ENCODE measurements at places on chromosomes 6 and 20.

DNA sequence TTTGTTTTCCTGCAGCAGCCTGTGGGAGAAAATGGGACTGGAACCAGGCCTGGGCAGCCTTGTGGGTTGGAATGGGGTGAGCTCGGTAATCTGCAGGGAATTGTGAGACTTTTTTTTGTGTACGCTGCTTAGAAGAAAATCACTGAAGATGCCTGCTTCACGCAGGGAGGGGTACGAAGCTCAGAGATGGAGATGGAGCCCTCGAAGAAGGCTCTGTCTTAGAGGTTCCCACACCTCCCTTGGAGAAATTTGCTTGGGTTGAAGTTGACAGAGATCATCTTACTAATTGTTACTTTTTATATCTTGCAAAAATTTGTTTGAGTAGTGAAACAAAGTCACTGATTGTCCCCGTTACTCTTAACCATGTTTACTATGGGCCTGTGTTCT is 894 bp downstream of the PYGB start:
- DNase-seq, result no peak

- DNase-seq, result no peak
Measured at GRCh38 chr6:17059850-17060249, 42.0 kb upstream of the STMND1 start.

DNA sequence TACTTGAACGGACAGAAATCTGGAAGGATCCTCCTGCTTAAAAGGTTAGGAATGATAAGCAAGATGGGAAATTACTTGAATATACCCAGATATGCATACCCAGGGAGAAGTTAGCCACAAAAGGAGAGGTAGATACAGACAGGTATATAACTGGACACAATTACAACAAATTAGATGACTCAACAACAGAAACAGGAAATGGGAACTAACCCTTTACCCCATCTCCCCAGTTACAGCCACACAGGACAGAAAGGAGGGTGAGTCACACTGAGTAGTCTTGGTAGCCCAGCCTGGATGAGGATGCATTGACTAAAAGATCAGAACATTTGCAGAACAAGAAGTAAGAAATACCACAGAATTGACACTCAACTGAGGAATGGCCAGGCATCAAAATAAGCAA is 61.2 kb downstream of the C6orf52 start:
- no peak for DNase-seq

GRCh38 chr20:19691125-19691524 is 66.9 kb upstream of the RIN2 start:
- no peak for DNase-seq

DNA sequence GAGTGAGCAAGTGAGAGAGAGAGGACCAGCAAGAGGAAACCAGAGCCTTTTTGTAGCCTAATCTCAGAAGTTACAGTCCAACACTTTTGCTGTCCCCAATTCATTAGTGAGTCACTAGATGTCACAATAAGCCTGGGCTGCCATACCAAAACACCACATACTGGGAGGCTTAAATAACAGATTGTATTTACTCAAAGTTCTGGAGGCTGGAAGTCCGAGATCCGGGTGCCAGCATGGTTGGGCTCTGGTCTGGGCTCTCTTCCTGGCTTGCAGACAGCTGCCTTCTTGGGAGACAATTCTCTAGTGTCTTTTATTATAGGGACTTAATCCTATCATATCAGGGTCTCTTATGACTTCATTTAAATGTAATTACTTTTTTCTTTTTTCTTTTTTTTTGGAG is 50.7 kb upstream of the FERMT1 start:
- no peak for DNase-seq

GRCh38 chr6:77286541-77286940 is 176.8 kb downstream of the HTR1B start:
- DNase-seq, result no peak

- no peak for DNase-seq
Measured at GRCh38 chr6:3756546-3756945, 5.0 kb upstream of the PXDC1 start.

- peak; percentile 22 for DNase-seq
Measured at GRCh38 chr6:52263709-52264540, 19.6 kb upstream of the IL17F start.

GRCh38 chr6:42503894-42504293 is 52.2 kb upstream of the TRERF1 start:
- DNase-seq, result no peak

- no peak for DNase-seq
Measured at GRCh38 chr6:107602321-107603005, 112.5 kb downstream of the SOBP start.

DNA sequence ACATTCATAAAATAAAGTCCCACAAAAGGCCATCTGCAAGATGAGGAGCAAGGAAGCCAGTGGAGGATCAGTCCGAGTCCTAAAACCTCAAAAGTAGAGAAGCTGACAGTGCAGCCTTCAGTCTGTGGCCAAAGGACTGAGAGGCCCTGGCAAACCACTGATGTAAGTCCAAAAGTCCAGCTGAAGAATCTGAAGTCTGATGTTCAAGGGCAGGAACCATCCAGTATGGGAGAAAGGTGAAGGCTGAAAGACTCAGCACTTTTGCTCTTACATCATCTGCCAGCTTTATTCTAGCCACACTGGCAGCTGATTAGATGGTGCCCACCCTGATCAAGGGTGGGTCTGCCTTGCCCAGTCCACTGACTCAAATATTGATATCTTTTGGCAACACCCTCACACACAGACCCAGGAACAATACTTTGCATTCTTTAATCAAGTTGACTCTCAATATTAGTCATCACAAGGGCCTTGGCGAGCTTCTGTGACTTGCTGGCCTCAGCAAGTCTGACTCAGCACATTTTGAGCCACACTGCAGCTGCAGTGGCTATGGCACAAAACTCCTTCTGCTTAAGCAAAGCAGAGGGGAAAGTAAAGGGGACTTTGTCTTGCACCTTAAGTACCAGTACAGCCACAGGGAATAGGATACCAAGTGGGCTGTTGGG is 1370.3 kb upstream of the CITED2 start:
- no peak for DNase-seq

- DNase-seq, result no peak
Measured at GRCh38 chr20:4444404-4444803, 277.3 kb upstream of the PRND start.

DNA sequence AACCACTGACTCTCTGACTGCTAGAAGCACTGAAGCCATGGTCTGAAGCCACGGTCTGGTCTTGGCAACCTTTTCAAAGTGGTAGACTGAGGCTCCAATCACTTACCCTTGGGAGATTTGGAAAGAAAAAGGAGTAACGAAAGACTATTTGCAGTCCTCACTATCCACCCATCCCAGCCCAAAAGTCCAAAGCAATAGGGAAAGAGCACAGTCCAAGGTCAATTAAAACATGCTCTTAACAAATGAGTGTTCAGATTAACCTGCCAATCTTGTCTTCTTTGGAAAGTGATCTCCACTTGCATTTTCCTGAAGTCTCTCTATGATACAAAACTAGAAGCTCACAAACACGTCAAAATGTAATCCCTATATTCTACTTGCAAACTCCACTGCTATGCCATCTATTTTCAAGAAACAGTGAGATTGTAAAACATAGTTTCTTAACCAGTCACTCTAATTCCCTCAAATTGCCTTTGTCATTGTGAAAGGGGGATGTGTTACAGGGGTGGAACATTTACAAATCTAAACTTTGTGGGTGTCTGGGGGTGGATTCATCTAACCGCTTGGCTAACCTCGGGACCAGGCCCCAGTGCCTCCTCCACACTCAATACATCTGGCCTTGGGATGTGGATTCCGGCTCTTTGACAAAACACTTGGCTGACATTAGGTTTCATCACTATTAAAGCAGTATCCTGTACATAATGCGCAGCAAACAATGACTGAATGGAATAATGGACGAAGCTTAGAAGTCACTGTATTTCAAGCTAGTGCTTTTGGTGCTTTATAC is 56.4 kb downstream of the B4GALT5 start:
- no peak for DNase-seq

GRCh38 chr6:47007657-47008396 is 34.3 kb downstream of the ADGRF1 start:
- DNase-seq, result no peak

DNA sequence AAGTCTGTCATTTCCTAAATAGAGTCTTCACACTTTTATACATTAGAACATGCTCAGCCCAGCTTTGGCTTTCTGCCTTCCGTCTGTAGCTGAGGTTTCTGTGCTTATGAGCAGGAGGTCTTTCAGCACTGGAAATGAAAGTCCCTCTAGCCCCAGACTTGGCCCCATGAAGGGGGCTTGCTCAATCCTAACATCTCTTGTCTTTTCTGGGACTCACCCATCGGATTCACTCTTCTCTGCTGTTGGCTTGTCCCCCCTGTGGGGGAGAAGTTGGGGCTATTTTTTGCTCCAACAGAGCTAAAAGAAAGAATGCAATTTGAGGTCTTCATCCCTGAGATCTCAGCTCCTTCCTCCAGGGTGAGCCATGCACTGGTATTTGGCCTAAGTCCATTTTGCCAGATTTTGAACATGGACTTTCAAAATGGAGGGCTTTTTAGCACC is 177.7 kb downstream of the MRPL14 start:
- DNase-seq, result no peak

GRCh38 chr6:168363811-168364792 is 44.5 kb upstream of the DACT2 start:
- DNase-seq, result no peak

DNA sequence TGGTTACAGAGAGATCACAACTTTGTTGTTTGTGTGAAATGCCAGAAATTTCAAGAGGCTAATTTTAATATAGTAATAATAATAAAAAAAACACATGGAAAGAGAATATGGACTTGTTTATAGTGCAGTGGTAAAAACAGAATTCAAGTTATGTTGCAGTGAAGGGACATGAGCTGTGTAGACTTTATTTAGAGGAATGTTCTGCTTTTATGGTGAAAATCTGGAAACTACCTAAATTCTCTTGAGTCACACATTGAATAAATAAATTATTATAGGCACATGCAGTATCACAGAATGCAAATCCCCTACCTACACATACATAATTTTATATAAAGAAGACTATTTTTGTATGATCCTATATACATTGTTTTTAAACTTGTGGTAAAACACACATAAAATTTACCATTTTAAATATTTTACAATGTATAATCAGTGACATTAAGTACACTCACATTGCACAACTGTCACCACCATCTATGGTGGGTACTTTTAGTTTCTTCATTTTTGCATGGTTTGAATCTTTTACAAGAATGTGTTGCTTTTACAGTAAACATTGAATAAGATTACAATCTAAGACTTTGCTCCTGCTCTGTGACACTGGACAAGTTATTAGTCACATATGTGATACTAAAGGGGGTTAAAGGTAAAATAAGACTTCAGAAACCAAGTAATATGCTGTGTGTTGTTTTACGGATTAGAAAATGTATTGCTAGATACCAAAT is 107.4 kb downstream of the B3GAT2 start:
- no peak for DNase-seq

DNA sequence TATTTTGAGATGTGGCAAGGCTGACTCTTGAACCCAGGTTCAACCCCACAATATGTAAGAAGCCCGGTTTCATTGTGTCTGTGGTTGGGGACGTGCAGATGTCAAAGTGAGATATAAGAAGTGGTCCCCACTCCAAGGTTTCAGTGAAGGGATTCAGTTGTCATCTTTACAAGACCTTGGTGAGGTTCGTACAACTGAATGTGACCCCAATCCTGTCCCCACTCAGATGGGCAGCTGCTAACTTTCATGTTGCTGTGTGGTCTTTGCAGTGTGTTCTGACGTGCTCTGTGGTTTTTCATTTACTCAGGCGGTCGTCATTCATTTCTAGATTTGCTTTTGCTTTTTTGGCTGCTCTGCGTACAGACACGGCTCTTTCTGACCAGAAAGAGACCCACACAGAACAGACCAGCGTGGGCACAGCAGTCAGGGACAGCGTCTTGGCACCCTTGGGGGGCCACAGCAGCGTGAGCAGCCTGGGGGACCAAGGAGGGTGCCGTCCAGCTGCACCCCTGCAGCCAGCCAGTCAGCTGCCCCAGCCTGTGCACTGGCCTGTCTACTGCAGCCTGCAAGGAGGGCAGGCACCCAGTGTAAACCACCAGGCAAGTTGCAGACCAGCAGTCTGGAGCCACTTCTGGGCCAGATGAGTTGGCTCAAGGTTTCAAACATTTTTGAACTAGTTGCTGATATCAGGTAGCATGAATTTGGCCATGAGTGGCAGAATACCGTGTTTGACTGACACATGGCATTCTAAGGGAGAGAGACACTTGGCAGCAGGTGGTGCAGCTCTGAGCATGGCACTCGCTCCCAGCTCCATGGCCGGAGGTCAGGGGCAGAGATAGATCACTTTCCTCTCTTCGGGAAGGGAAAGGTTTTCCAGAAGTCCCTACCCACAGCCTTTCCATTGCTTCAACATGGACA is 49.4 kb upstream of the IRF4 start:
- no peak for DNase-seq

GRCh38 chr20:61387204-61387953 is 135.3 kb downstream of the CDH4 start:
- DNase-seq, result no peak

GRCh38 chr20:1336699-1337367 is 7.9 kb upstream of the SDCBP2 start:
- no peak for DNase-seq

GRCh38 chr20:63544241-63544957 is 3.1 kb downstream of the SRMS start:
- no peak for DNase-seq

DNA sequence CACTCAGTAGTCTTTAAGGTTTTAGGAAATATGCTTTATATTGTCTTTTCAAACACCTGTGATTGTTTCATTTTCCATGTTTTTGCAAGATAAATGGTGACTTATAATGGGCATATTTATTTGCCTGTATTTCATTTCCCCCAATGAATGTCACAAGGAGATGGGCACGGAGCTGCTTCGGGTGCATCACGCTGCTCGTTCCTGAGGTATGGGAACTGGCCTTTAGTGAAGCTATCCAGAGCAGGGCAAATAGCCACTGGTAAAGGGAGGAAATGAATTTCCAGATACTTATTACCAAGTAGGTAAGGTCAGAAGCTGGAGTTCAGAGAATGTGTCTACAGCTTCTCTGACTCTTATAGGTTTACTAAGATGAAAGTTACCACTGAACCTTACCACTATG is 3.7 kb downstream of the POU3F2 start:
- no peak for DNase-seq

DNA sequence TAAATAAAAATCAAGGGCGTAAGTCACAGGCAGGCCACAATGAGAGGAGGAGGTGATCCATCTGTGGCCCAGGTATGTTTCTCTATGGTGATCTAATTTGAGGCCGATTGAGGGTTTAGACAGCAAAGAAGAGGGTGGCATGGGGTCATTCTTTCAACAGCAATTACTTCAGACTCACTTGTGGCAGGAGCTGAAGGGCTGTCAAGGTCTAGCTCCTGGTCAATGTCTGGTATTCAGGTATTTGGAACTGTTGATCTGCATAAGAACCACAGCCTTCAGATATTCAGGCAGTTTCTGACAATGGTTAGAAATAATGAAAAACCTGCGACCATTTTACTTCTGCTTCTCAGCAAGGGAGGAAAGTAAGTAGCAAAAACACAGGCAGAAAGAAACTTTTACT is 259.6 kb downstream of the FOXC1 start:
- no peak for DNase-seq

- DNase-seq, result no peak
Measured at GRCh38 chr6:137715589-137716045, 151.4 kb upstream of the TNFAIP3 start.
